ENCODE measurements at places on chromosomes 4 and X.
A peak's percentile ranks its signal among the peaks of the same experiment; 100 is the strongest.

GRCh38 chr4:83906561-83906960 lies 370.7 kb downstream of the GPAT3 start:
- DNase-seq, result no peak

GRCh38 chr4:65600656-65601055 lies 69.6 kb downstream of the EPHA5 start:
- DNase-seq, result no peak

- no peak for DNase-seq
Measured at GRCh38 chrX:24777660-24778059, 83.9 kb downstream of the POLA1 start.

- no peak for DNase-seq
Measured at GRCh38 chr4:149466446-149466845, 349.2 kb downstream of the IQCM start.

- no peak for DNase-seq
Measured at GRCh38 chr4:37719021-37719420, 32.8 kb upstream of the RELL1 start.

DNA sequence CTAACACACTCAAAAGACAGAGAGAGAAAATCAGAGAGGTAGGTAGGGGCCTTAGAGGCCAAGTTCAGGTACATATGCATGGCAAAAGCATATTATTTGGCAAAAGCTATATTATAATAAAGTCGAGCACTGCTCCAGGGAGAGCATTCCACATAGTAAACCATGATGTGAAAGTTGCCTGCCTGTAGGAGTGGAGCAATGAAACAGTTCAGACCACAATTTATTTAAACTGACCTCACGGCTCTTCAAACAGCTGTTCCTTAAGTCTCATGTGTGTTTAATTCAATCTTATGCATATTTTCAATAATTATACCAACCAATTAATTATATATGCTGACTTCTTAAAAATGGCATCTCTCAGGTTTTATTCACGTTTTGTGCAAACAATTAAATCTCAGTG lies 3.3 kb downstream of the RFC1 start:
- DNase-seq, result no peak

GRCh38 chr4:141329174-141329569 lies 108.5 kb downstream of the ZNF330 start:
- DNase-seq, result no peak

DNA sequence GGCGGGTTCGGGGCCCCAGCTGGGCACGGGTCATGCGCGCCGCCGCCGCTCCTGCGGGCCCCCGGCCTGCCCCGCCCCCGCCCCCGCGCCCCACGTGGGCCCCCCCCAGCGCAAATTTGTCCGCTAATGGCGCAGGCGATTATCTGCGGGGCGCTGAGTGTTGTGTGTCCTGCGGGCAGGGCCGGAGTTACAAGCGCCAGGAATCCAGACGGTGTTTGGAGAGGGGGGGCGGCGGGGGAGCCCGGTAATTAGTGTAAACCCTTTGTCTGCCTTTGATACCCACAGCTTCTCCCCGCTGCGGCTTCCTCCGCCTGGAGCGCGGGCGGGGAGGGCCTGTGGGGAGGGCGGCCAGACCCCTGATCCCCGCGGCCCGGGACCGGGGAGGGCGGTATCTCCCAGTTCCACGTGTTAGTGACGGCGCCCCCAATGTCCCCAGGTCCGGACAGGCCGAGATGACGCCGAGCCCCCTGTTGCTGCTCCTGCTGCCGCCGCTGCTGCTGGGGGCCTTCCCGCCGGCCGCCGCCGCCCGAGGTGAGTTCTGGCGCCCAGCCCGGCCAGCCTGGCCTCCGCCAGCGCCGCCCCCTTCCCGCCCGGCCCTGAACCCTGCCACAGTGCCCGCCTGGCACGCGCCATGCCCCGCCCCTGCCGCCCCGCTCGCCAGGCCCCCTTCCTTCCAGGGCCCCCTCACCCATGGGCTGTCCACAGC lies 761 bp downstream of the FGFRL1 start:
- DNase-seq, result peak; percentile 77

GRCh38 chr4:181517491-181517890 lies 725.7 kb upstream of the TENM3 start:
- no peak for DNase-seq

DNA sequence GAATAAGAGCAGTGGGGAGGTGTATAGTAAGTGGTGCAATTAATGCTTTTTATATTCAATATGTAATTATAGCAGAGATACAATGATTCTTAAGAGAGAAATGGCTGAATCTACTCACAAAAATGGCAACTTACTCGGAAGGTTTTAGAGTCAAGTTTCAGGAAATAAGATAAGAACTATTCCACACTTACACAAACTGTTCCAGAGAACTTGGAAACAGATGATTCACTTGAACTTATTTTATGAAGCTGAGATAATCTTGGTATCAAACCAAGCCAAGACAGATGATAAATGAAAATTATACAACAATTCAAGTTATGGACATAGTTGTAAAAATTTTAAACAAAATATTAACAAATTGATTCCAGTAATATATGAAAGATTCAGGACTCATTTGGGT lies 311.3 kb upstream of the HS3ST1 start:
- no peak for DNase-seq

GRCh38 chr4:5237086-5237660 lies 185.9 kb downstream of the STK32B start:
- no peak for DNase-seq

DNA sequence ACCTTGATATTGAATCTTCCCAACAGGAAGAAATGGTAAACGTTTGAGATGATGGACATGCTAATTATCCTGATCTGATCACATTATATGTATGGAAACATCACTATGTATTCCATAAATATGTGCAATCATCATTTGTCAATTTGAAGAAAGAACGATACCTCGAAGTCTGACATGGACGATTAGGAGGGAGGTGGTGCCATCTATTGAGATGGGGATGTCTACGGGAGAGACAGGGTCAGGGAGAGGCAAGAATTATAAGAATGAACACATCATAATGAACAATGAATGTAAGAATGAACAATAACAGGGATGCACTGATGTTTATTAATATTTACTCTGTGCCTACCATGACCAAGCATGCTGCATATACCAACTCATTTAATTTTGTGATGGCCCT lies 93.7 kb upstream of the SOD3 start:
- DNase-seq, result no peak

DNA sequence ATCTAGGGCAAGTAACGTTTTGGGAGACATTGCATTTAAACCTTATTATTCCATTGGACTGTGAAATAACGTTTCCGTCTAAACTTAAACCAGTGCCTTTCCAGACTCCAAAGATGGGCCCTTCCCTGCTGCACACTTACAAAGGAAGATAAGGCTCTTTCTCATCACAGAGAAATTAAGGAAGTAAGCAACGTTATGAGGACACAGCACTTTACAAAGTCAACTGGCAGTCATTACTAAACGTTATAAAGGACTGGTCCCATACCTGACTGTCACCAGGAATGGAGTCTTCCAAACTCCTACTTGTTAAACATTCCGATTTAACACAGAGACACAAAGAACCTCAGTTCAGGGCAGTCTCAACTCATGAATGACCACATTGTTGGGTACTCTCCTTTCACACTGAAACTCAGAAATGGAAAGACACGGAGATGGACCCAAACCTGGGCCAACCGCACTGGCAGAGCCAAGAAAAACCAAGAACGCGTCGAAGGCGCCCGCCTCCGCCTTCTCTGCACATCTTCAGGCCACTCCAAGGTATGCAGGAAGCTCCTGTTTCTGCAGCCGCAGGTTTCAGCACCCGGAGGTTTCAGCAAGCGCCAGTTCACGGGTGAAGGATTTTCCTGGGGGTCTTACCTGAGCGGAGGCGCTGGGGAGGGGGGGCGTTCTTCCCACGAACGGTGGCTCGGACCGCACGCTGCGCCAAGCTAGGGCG lies 670 bp downstream of the PAPSS1 start:
- no peak for DNase-seq

- DNase-seq, result peak; percentile 64
Measured at GRCh38 chrX:40083120-40083978, 14.4 kb downstream of the BCOR start.

DNA sequence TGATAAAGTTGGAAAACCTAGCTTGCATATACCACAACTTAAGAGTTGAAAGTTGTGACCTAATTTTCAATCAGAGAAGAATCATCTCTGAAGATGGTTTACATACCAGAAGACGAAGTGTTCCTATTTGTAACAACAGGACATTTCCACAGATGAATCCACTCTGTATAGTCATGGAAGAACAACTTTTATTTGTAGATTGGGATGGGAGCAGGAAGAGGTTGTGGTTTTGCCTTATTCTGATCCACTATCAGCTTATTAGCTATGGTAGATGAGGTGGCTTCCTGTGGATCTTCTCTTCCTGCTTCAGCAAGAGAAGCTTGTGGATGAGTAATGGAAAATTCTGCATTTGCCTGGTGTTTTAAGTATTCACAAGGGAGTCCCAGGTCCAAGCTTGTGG lies 18.6 kb upstream of the SUPT20HL1 start:
- DNase-seq, result no peak

GRCh38 chrX:70635669-70636068 lies 191.0 kb downstream of the DLG3 start:
- no peak for DNase-seq

DNA sequence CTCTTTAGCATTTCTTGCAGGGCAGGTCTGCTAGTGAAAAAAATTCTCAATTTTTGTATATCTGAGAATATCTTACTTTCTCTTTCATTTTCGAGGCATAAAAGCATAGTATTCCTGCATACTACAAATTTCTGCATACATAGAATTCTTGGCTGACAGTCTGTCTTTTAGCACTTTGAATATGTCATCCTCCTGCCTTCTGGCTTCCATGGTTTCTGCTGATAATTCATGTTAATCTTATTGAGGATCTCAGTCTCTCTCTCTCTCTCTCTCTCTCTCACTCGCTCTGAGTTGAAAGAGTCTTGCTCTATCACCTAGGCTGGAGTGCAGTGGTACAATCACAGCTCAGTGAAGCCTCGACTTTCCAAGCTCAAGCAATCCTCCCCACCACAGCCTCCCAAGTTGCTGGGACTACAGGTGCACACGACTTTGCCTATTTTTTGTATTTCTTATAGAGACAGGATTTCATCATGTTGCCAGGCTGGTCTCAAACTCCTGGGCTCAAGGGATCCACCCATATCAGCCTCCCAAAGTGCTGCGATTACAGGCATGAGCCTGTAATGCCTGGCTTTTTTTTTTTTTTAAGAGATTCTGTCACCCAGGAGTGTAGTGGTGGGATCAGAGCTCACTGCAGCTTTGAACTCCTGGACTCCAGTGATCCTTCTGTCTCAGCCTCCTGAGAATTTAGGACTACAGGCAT lies 161.3 kb downstream of the FNIP2 start:
- DNase-seq, result no peak

GRCh38 chr4:33184657-33185290 lies 2464.6 kb downstream of the PCDH7 start:
- no peak for DNase-seq

GRCh38 chrX:121161501-121161933 lies 114.1 kb downstream of the GLUD2 start:
- no peak for DNase-seq

- no peak for DNase-seq
Measured at GRCh38 chr4:17033025-17033767, 134.8 kb upstream of the LDB2 start.

- no peak for DNase-seq
Measured at GRCh38 chr4:960636-961350, 12.6 kb downstream of the DGKQ start.

- DNase-seq, result no peak
Measured at GRCh38 chr4:31548823-31549222, 828.7 kb downstream of the PCDH7 start.

GRCh38 chrX:78048052-78048451 lies 56.0 kb upstream of the PGK1 start:
- DNase-seq, result no peak

GRCh38 chr4:41069838-41070237 lies 144.5 kb downstream of the APBB2 start:
- DNase-seq, result no peak

DNA sequence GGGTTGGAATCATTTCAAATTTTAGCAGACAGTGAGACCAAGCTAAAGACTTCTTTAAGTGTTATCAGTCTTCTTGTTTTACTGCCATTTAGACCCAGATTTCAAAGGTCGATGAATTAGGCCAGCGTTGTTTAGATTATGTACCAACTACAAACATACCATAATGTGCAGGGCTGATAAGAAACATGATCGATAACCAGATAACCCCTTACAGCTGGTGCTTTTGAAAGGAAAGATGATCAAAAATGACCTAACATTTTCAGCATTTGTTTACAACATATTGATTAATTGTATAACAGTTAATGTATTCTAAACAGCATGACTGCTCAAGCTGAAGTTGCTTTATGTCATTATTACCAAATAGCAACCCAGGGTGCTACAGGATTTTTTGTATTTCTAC lies 400.4 kb upstream of the FAM241A start:
- no peak for DNase-seq

DNA sequence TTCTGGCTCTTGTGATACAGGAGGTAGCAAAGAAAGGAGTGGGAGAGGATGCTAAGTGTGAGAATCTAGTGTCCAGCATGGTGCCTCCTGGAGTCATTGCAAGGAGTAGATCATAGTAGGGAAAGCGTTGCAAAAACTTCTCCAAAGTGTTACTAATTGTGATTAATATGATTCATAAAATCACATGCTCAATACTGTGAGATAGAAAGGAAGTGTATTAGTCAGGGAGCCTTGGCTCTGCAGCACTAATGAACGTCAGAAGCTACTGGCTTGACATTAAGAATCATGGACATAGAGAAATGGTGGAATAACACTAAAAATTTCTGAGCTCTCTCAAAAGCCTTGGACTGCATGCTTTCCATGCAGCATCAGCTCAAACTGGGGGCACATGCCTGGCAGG lies 299.1 kb downstream of the EVC2 start:
- no peak for DNase-seq

- DNase-seq, result no peak
Measured at GRCh38 chrX:103151799-103152198, 58.9 kb upstream of the NXF3 start.

GRCh38 chrX:128078545-128078944 lies 26.3 kb upstream of the ACTRT1 start:
- DNase-seq, result no peak

GRCh38 chr4:148052448-148052847 lies 320.6 kb downstream of the ARHGAP10 start:
- DNase-seq, result no peak

DNA sequence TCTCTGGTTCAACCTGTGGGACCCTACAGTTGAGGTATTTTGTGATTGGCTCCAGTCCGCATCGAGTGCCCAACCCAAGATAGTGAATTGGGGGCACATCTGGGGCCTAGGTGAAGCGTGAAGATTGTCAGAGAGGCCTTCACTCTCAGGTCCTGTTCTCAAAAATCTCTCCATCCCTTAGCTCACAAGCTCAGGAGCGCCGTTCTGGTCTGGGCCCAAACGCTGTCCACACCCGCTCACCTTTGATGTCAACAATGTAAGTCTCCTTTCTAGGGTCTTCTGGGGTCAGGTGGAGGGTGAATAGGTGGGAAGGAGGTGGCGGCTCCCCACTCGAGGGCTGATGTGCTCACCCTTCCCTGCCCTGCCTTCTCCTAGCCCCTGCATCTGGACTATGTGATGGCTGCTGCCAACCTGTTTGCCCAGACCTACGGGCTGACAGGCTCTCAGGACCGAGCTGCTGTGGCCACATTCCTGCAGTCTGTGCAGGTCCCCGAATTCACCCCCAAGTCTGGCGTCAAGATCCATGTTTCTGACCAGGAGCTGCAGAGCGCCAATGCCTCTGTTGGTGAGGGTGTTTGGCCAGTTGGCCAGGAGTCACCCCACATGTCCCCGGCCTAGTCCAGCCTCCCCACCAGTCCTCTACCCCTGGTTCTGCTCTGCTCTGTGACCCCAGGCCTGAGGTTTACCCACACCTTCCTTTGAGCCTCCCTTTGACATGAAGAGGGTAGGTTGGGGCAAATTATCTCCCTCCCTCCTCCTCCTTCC lies 7.6 kb upstream of the CDK16 start:
- DNase-seq, result no peak

- no peak for DNase-seq
Measured at GRCh38 chrX:69051901-69052300, 113.4 kb downstream of the PJA1 start.

All from ecto neural progenitor cell (in vitro differentiated cells).